Right renal cortex interstitium (tissue), 3 donors: ENCODE measurements at places on chromosomes 12 and 14.

- DNase-seq: no peak
These were observed 11.4 kb downstream of the RERG start for GRCh38 chr12:15209782-15210181.

- no peak for DNase-seq
These were observed 31.1 kb upstream of the DHRS7 start for GRCh38 chr14:60196291-60196690.

DNA sequence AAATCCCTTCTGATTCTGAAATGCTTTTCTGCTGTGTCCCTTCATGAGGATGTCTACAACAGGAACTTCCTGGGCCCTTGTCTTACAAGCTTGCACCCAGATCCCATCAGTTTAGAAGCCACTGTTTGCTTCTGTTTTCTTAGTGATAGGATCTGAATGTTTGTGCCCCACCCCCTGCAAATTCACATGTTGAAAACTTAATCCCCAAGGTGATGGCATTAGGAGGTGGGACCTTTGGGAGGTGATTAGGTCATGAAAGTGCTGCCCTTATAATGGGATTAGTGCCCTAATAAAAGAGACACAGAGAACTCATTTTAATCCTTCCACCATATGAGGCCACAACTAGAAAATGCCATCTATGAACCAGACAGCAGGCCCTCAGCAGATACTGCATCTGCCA is 36.0 kb upstream of the GNPNAT1 start:
- no peak for DNase-seq

DNA sequence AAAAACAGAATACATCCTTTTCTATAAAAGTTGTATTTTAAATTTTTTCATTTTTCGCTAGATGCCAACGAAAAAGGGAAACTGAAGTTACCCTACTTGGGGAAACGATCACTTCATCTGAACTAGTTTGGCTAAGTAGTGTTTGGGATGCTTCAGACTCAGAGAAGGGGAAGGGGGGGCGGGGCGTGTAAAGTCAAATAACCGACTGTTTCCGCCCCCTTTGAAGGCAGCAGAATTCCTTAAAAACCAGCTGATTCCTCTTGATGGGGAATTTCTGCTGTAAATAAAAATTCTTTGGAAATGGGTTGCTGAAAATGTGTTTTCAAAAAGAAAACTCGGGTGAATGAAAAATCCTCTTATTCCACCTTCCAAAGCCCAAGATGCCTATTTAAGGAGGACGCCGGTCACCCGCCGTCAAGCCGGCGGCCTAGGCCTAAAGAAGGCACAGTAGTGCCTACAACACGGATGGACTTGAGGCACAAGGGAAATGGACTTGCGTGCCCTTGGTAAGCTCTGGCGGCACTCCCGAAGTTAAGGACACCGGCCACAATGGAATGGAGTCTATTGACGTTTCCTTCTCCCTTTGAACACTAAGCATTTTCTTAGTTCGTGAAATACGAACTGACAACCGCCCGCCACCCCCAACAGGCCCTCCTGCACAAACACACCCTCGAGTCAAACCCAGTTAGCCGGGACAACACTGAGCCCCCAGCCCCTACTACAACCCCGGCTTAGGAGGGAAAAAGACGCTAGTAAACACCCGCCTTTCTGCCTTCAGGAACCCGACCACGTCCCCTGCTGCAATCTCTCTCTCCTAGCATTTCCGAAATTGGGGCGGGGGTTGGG is 1.9 kb downstream of the ATXN2 start:
- DNase-seq: no peak

- DNase-seq: no peak
These were observed 406 bp downstream of the TMEM263 start for GRCh38 chr12:106956048-106956578.

GRCh38 chr14:100524933-100525243 is 62.3 kb downstream of the BEGAIN start:
- no peak for DNase-seq

DNA sequence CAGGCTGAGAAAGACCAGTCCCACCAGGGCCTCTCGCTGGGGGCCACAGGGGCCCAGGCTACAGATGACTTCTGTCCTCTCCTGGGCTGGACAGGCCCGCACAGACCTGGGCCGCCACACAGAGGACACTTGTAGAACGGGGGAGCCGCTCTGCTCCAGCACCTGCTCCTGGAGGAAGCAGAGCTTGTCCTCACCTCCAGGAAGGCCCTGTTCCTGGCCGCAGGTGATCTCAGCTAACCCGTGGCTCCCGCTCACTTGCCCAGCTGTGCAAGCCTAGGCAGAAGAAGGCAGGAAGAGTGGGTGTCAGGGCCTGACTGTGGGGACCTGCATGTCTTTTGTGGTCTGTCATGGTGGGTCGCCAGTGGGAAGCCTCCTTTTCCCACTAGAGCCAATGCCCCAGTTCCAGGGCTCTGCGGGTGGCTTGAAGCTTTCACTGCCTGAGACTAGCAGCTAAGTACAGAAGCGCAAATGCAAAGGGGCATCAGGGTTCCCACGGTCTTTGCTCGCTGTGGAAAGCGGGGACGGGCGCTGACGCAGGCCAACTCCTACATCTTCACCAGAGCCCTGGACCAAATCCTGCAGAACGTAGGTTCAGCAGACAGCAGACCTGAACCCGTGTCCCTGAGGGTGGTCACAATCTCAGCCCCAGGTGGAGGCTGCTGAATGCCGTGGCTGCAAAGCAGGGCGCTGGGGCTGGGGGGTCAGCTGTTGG is 8.8 kb upstream of the CEP170B start:
- DNase-seq: no peak

DNA sequence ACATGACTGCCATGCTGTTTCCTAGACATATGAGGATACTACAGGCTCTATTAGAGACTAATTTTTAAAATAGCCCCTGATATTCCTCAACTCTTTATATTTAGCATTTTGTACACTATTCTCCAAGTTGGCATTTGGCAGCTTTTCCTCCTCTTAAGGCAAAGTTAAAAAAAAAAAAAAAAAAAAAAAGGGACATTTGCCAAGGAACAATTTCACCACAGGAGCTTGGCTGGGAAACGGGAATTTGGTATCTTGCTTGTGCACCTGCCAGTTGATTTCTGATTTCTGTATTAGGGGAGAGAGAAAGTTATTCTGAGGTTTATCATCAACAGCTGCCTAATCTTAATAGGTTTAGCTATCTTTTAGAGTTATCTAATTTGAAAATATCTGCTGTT is 87.2 kb downstream of the CAND1 start:
- DNase-seq: no peak

GRCh38 chr14:91284146-91284790 is 39.8 kb upstream of the GPR68 start:
- DNase-seq: no peak

DNA sequence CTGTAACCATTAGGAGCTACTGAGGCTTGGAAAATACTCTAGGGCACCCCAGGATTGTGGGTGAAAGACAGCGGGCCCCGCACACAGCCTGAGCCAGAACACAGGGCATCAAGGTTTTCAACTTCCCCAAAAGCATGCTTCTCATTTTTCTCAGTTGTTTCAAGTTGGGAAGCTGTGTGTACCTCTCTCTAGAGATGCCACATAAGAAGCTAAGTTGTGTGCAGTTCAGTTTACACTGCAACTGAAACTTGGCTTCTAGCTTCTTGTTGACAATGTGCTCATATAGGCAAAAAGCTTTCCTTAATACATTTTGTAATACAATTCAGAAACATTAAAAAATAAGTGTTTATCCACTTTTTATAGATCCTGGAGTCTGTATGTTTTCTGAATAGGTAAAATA is 88.1 kb upstream of the PTPRR start:
- DNase-seq: no peak

GRCh38 chr14:100837805-100838350 is 12.0 kb downstream of the MEG3 start:
- no peak for DNase-seq

DNA sequence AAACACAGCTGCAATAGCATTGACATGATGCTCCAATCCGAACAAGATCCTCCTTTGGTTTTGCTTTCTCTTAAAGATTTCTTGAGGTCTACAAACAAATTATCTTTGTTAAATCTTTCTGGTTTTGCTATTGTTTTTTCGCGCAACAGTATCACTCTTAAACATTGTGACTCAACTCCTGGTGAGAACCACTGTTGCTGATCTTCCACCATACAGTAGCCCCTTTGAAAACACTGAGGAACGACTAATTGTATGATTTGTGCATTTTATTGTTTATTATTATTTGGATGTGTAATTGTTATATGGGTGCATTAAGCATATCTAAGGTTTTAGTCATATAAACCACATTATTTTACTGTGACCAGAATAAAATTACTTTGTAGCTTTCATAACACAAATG is 282.8 kb downstream of the EGLN3 start:
- no peak for DNase-seq

GRCh38 chr12:27221625-27222387 is 22.3 kb upstream of the STK38L start:
- DNase-seq: no peak

DNA sequence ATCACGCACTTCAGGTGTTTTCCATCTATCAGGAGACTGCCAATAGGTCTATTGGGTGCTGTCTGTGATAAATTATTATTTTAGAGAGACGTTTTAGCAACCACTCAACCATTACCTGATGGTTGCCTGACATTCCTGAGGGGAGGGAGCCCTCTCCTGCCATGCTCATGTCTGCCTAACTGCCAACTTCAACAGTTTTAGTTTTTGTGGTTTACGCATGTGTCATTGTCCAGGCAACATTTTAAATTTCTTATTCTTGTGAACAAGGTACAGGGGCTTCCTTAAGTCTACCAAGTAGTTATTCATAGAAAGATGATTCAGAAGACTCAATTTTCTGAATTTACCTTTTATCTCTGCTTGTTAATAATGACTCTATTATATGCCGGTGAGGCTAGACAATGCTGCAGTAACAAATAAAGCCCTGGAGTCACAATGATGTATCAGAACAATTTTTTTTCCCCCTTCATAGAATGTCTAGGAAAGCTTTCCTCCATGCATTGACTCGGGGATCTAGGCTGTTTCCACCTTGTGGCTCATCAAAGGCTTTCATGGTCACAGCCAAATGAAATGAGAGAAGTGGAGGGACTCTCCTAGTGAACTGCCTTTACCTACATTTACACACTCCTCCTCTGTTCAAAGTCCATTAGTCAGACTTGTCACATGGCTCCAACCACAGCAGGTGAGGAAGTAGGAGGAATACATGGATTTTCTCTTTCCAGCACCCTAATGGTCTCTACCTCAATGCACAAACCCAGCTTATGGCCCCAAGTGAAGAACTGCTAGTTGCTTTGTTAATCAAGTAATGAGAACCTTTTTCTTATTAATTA is 225.8 kb downstream of the CRADD start:
- DNase-seq: no peak

DNA sequence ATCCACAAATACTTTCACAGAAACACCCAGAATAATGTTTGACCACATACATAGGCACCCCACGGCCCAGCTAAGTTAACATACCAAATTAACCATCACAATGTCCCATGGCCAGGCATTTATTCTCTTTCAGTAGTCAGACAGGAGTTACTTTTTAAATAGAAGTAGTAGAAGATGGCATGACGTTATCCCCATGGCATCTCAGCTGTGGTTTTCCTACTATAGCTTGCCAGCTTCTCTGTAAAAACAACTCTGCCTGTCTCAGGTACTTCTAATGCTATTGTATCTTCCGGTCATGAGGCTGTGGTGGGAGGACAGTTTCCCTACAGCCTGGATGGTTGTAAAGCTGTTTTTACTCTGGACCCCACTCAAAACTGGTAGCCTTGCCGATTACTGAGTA is 19.3 kb downstream of the CTSG start:
- no peak for DNase-seq

- no peak for DNase-seq
These were observed 28.6 kb upstream of the KLRB1 start for GRCh38 chr12:9636150-9636850.

DNA sequence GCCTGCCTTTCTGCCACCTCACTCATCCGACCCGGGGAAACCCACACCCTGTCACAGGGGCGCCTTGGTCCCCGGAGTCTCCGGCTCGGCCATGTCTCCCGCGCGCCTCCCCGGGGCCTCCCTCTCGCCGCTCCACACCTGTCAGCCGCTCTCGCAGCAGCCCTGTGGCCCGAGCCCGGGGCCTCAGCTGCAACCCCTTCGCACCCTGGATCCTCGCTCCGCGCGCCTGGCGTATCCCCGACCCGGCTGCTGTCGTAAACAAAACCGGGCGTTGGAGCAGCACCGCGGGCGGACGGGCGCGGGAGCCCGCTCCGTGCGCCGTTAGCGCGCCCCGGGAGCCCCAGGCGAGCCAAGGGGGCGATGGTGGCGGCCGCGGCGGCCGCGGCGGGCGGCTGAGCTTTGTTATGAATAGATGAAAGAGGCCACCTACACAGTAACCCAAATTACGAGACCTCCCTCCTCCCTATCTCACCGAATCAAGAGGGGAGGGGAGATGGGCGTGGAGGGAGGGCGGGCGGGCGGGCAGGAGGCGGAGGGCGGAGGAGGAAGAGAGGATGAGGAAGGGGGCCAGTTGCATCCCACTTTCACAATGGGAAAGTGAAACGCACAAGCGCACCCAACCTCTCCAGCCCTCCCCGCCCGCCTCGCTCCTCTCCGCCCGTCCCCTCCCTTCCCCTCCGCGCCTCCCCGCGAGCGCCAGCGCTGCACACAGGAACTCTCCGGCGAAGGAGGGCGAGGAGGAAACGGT is at the start of gene PLXNC1:
PLXNC1 (plus strand) TSS at position 587 of the 748 bp plus-strand sequence. CDS start 395 bp downstream, outside the sequence.
- DNase-seq: no peak

DNA sequence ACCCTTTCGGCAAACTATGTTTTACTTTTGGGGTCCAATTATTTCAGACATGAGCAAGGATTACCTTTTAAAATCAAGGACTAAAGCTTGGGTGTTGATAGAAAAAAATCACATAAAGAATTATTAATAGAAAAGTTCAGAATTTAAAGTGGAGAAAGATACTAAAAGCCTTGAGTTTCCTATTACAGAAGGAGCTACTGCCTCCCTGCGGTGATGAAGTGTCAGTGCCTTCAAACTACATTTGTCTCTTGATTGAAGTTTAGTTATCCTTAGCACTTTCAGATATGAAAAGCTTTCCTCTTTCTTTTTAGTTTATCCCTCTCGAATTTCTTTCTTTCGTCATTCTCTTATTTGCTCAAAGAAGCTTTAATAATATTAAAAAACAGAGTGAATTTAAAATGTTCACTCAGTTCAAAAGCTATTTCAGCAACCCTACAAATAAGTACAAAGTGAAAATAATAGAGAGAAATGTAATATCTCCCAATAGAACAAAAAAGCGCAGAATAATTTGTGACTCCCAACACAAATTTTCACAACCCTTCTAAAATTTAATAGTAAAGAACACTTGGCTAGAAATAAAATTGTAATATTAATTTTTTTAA is 87.6 kb downstream of the SEC23A start:
- no peak for DNase-seq

- DNase-seq: no peak
These were observed 36.3 kb downstream of the MARK3 start for GRCh38 chr14:103421556-103421955.

- no peak for DNase-seq
These were observed 61.6 kb upstream of the DNM1L start for GRCh38 chr12:32617534-32617933.
